Skin of body (tissue), 3 donors: ENCODE measurements at places on chromosomes 5 and 9. TPM values are rescaled to one million over a fixed set of nuclear protein-coding genes. Genes with fewer than 3 reads are reported as not detected.

GRCh38 chr5:142816531-142817430, 46.6 kb downstream of the ARHGAP26 start:
- peak; percentile 47 for DNase-seq

GRCh38 chr9:76873056-76873792, 32.7 kb downstream of the PRUNE2 start:
- peak; percentile 82 for DNase-seq

GRCh38 chr9:9951556-9952160, 661.1 kb downstream of the PTPRD start:
- DNase-seq: no peak

Gene LCN2
- total RNA-seq: 14.6 TPM

Gene BHMT2
- 3.0 TPM for total RNA-seq

Gene ZMAT2
- total RNA-seq: 31.4 TPM
